ENCODE measurements at places on chromosomes 5 and 9. TPM values are rescaled to one million over a fixed set of nuclear protein-coding genes. Genes with fewer than 3 reads are reported as not detected.

Gene PCDHGA1
- not detected for total RNA-seq

Gene MACIR
- total RNA-seq, result 9.6 TPM

Gene IRX1
- total RNA-seq, result 41.2 TPM

Gene DMGDH
- total RNA-seq, result not detected

Gene TRIM7
- 56.8 TPM for total RNA-seq
